ENCODE measurements at places on chromosomes 12 and 14.

DNA sequence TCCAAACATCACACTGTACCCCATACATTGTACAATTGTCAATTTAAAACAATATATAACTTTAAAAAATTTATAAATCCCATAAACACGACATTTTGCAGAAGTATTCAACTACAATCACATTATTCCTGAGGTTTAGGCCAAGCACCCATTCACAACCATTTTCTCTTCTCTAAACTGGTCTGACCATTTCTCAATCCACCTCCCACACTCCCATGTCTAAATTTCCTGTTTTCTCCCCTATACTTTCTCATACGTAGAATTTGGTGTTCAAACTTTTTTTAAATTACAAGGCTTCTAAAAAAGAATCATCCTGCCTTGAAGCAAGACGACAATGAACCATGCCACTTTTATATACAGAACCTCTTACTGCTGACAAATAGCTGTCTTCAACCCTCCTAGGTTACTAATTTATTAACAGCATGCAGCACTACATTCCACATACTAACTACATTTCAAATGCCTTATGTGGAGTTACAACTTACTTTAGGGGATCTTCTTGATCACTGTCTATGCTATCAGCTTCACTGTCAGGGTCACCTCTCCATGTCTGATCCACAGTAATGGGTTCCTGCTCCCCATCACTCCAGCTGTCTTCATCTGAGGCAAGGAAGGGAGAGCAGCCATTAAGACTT is 3.4 kb downstream of the KANSL2 start:
- no peak overlapping the region for H3K4me3 ChIP-seq
- peaks cover 2% of the 10 kb centered on the region for H3K4me1 ChIP-seq
- no peak for DNase-seq
- no peaks in the 10 kb centered on the region for H3K27me3 ChIP-seq

DNA sequence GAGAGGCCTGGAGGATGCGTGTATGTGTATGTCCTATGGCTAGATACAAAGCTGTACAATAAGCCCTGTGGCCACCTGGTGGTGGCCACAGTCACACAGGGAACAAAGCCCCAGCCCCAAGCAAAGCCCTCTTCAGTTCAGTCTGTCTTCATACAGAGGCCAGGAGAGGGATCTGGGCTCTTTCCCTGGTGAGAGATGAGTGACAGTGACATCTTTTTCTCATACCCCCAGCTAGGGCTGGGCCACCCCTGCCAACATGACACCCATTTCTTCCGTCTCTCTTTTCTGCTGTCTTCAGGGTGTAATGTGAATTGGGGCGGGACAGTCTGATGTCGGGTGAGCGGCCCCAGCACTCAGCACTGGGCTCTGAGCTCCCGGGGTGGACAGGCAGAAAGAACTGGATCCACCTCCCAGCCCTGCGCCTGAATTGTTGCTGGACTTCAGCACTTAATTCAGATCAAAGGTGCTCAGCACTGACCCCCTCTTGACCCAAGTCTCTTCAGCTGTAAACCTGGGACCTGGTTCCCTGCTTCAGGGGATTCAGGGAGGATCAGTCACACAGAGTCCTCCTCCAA is 59.8 kb downstream of the SERPINA3 start:
- H3K36me3 ChIP-seq = no peaks in the 10 kb centered on the region
- DNase-seq = no peak
- no peaks in the 10 kb centered on the region for H3K4me1 ChIP-seq

DNA sequence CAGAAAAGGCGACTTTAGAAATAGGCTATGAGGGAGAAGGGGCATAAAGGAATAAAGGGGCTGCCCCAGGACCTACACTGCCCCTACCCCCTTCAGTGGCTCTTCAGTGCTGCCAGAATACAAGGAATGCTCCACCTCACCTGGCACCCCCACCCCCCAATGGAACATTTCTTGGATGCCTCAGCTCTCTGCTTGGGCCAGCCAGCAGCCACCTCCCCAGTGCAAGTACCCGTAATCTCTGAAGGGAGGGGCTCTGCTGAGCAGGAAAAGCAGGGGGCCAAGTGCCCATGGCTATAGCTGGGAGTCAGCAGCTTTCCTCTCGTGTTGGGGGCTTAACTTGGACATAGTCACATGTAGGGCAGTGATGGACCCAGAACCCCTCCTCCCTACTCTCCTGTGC is 33.3 kb downstream of the BAZ2A start:
- H3K27ac ChIP-seq = no peak overlapping the region
- no peak overlapping the region for H3K4me3 ChIP-seq
- DNase-seq = no peak
- no peaks in the 10 kb centered on the region for H3K27me3 ChIP-seq
- H3K4me1 ChIP-seq = no peaks in the 10 kb centered on the region

GRCh38 chr12:108117163-108117849 is 11.8 kb upstream of the WSCD2 start:
- H3K36me3 ChIP-seq = no peaks in the 10 kb centered on the region
- DNase-seq = no peak
- peaks cover 3% of the 10 kb centered on the region for H3K4me1 ChIP-seq
- no peak overlapping the region for H3K4me3 ChIP-seq
- no peaks in the 10 kb centered on the region for H3K27me3 ChIP-seq

DNA sequence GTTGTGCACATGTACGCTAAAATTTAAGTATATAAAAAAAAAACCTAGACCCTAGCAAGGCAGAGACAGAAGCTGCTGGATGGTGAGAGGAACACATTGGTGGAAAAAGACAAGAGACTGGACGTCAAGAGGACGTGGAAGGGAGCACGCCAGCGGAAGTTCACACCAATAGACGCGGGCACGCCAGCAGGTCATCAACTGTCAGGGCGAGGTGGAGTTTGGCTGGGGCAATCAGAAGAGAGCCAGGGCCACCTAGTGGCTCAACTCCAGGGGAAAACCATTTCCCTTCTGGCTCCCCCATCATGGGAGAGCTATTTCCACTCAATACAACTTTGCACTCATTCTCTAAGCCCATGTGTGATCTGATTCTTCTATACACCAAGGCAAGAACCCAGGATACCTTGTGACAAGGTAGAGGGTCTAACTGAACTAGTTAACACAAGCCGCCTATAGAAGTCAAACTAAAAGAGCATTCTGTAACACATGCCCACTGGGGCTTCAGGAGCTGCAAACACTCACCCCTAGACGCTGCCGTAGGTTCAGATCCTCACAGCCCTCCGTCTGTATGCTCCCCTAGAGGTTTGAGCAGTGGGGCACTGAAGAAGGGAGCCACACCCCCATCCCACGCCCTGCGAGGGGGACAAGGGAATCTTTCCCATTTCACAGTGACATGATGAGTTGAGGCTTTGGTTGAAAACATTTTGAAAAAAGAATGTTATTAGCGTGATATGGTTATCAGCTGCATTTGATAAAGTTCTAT is 702.7 kb downstream of the TMTC2 start:
- H3K27me3 ChIP-seq = no peaks in the 10 kb centered on the region
- peak; percentile 33 for DNase-seq
- H3K36me3 ChIP-seq = no peaks in the 10 kb centered on the region
- H3K4me3 ChIP-seq = no peak overlapping the region

DNA sequence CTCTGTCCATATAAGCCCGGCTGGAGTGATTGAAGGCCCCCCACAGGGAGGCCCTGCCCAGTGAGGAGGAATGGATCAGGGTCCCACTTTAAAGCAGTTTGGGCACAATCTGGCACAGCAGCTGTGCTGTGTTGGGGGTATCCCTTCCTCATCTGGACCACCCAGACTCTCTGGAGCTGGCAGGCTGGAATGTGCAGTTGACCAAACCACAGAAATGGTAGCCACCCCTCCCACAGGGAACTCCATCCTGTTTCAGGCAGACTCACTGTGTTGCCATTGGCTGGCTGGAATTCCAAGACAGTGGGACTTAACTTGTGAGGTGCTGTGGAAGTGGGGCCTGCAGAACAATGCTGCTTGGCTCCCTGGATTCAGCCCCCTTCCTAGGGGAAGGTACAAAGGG is 53.5 kb upstream of the YARS2 start:
- no peaks in the 10 kb centered on the region for H3K4me1 ChIP-seq
- H3K36me3 ChIP-seq = no peaks in the 10 kb centered on the region

DNA sequence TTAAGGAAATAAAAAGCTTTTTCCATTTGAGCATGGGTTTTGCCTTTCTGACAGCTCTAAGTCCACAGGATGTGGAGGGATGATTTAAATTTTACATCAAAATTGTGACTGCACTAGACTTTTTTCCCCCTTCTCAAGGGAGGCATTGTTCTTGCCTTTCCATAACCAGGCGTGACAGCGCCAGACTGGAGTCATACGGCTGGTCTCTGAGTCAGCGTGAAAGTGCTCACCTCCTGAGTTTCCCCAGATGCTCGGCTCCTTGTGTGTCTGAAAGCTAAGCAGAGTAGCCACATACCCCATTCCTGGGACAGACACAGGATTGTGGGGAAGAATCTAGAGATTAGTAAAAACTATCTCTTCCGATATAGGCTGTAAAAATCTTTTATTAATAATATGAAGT is 43.1 kb downstream of the SOX5 start:
- H3K36me3 ChIP-seq = no peaks in the 10 kb centered on the region
- no peak for DNase-seq
- H3K4me3 ChIP-seq = no peak overlapping the region
- H3K27me3 ChIP-seq = no peaks in the 10 kb centered on the region
- H3K27ac ChIP-seq = no peak overlapping the region
- no peaks in the 10 kb centered on the region for H3K4me1 ChIP-seq

DNA sequence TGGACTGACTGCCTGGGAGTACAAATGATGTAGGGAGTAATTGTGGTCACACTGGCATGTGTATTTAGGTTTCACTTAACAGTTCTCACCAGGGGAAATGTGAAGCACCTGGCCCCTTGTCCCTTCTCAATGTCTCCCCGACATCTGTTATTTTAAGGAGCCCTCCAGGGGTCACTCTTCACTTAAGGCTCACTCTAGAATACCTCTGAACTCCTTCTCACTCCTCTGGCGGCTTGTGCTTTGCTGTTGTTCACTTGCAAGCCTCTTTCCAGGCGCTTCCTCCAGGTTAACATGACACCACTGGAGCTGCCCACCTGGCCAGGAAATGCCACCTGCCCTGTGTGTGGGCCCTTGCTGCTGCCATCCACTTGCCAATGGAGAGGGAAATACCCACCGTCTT is 56.5 kb upstream of the GZMB start:
- H3K4me3 ChIP-seq = no peak overlapping the region
- no peak overlapping the region for H3K27ac ChIP-seq
- no peaks in the 10 kb centered on the region for H3K4me1 ChIP-seq
- no peaks in the 10 kb centered on the region for H3K36me3 ChIP-seq

DNA sequence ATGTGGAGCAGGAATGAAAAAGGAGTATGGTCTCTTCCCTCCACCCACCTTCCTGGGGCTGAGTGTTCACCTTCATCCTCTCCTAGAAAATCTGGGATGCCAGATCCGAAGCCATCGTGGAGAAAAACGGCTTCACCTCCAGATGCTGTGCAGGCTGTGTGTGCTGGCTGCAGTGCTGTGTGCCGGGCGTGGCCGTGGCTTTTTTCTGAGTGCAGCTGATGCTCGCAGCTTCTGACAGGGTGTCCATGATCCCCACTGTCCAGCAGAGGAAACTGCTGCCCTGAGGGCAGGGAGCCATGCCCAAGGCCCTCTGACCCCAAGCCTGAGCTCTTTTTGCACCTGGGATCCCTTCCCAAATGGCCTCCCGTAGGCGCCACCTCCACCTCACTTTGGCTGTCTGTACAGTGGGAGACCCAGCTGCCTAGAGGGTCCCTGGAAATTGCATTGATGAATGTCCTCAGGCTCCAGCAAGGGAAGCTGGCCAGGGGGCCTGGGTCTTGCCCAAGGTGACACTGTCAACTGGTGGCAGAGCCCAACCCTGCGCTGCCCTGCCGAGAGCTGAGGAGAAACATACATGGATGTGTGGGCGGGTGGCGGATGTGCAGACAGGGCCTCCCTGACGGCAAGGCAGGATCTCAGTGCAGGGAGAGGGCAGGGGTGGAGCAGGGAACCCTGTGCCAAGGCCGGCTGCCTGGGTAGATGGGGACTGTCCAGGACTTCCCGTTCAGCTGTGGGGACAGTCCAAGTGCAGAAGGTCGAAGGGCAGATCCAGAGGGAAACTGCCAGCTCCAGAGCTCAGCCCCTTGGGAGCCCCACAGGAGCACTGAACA is 53.3 kb downstream of the BEGAIN start:
- H3K27me3 ChIP-seq = no peaks in the 10 kb centered on the region
- H3K4me1 ChIP-seq = peaks cover 2% of the 10 kb centered on the region
- H3K4me3 ChIP-seq = no peak overlapping the region
- DNase-seq = no peak
- H3K27ac ChIP-seq = no peak overlapping the region
- H3K36me3 ChIP-seq = no peaks in the 10 kb centered on the region

DNA sequence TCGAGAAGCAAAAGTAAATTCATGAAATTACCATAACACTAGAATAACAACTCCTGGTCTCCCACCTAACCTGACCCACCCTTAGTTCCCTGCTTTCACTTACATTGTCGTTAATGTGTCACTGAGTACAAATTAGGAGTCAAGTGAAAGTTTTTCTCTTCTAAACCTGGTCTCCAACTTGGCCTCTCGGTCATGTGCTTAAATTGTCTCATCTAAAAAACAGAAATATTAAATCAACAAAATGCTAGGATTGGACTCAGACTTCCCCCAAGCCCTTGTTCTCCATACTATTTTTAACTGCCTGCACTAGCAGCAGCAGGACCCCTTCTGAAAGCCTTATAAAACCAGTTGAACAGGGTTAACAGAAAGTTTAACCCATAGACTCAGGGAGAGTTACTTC is 1.8 kb upstream of the BTG1 start:
- H3K4me3 ChIP-seq = no peak overlapping the region
- H3K27ac ChIP-seq = no peak overlapping the region
- H3K4me1 ChIP-seq = no peaks in the 10 kb centered on the region
- DNase-seq = no peak

GRCh38 chr14:65371784-65372183 is 40.7 kb upstream of the FUT8 start:
- H3K4me1 ChIP-seq = no peaks in the 10 kb centered on the region
- no peak overlapping the region for H3K27ac ChIP-seq
- H3K4me3 ChIP-seq = no peak overlapping the region
- no peaks in the 10 kb centered on the region for H3K27me3 ChIP-seq

GRCh38 chr14:101584055-101584859 is 23.0 kb downstream of the DIO3 start:
- H3K4me1 ChIP-seq = no peaks in the 10 kb centered on the region
- no peak overlapping the region for H3K4me3 ChIP-seq
- no peaks in the 10 kb centered on the region for H3K36me3 ChIP-seq
- DNase-seq = no peak

- DNase-seq = no peak
- peaks cover 1% of the 10 kb centered on the region for H3K4me1 ChIP-seq
- H3K27me3 ChIP-seq = peaks cover 28% of the 10 kb centered on the region
- no peak overlapping the region for H3K27ac ChIP-seq
These were observed 2.9 kb upstream of the FLRT2 start for GRCh38 chr14:85527006-85527405.

DNA sequence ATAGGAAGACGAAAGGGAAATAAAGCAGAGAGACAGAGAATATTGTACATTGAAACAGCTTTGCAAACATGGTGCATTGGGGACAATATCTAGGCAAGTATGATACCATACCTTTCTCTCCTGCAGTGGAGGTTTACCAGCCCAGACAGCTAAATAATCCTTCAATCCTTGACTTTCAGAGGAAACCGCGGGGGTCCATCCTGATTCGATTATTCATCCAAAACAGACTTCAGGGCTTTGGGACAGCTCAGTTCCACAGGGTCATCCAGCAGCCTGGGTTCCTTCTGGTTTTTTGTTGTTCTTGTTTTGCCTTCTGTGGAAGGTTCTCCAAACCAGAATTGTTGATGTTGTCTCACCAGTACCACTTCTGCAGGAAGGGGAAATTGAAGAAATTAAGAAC is 81.5 kb downstream of the LGR5 start:
- no peaks in the 10 kb centered on the region for H3K4me1 ChIP-seq
- no peak for DNase-seq
- H3K27ac ChIP-seq = no peak overlapping the region
- H3K27me3 ChIP-seq = no peaks in the 10 kb centered on the region
- H3K4me3 ChIP-seq = no peak overlapping the region

- no peak for DNase-seq
- no peaks in the 10 kb centered on the region for H3K27me3 ChIP-seq
- no peaks in the 10 kb centered on the region for H3K4me1 ChIP-seq
These were observed 15.0 kb downstream of the CSRP2 start for GRCh38 chr12:76863837-76864236.
